Adrenal gland (tissue), 19 donors: ENCODE measurements at places on chromosomes 2 and 18.

GRCh38 chr2:62567669-62568068 is 61.7 kb upstream of the TMEM17 start:
- DNase-seq: no peak

DNA sequence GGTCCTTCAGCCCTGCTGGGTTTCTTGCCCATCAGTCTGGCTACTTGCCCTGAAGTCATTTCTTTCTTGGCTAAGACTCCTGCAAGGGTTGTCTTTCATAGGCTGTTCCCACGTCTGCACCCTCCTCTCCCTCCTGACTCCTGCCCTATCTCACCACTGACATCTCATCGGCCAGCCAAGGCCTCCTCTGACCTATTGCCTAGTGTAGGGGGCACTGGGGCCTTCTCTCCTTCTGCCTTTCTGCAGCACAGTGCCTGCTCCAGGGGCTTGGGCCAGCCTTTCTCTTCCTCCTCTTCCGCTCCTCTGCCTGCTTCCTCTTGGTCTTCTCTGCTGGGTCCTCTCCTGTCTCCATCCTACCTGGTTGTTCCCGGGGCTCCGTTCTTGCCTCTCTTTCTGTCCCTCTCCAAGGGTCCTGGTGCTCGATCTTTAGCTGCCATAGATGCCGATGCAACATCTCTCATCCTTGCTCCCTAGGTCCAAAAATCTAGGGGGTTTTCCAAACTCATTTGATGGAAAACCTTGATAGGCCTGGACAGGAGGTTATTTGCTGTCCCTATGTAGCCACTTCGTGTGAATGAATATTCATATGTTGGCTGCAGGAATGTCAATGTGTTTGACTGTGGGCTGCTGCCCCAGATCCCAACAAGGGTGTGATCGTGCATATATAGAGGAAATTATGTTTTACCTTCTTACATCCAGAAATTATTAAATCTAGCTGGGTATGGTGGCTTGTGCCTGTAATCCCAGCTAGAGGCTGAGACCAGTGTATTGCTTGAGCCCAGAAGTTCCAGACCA is 9.7 kb upstream of the NT5DC4 start:
- DNase-seq: peak; percentile 29

DNA sequence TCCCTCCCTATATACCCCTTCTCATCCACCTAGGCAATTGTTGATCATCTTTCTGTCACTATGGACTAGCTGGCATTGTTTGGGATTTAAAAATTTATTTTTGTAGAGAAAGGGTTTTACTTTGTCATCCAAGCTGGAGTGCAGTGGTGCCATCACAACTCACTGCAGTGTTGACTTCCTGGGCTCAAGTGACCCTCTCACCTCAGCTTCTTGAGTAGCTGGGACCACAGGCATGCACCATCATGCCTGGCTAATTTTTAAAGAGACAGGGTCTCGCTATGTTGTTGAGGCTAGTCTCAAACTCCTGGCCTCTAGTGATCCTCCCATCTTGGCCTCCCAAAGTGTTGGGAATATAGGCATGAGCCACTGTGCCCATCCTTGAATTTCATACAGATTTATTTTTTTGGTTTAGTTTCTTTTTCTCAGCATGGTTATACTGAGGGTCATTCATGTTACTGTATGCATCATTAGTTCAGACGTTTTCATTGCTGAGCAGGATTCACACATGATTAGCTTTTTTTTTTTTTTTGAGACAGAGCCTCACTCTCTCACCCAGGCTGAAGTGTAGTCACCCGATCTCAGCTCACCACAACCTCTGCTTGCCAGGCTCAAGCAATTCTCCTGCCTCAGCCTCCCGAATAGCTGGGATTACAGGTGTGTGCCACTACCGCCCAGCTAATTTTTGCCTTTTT is 8.6 kb upstream of the PCARE start:
- DNase-seq: no peak

GRCh38 chr18:24271381-24272228 is 126.0 kb downstream of the OSBPL1A start:
- peak; percentile 76 for DNase-seq
